ENCODE measurements at places on chromosomes 3 and 15. TPM values are rescaled to one million over a fixed set of nuclear protein-coding genes. Genes with fewer than 3 reads are reported as not detected.

Gene TKT
- polyA plus RNA-seq, result 102 TPM

Gene NLGN1
- not detected for polyA plus RNA-seq

Gene ZNF660
- not detected for polyA plus RNA-seq

Gene CYP1A2
- polyA plus RNA-seq, result not detected

Gene ZNF35
- polyA plus RNA-seq, result 6.9 TPM

Gene SST
- polyA plus RNA-seq, result not detected

Gene CLDN11
- not detected for polyA plus RNA-seq

Gene AADACL2
- polyA plus RNA-seq, result not detected

Gene RYR3
- 0.08 TPM for polyA plus RNA-seq

Gene THAP10
- 0.68 TPM for polyA plus RNA-seq

Gene NEK11
- polyA plus RNA-seq, result 1.5 TPM

Gene PSMD2
- 143 TPM for polyA plus RNA-seq

Gene ZIC4
- polyA plus RNA-seq, result not detected

Gene CLDN18
- polyA plus RNA-seq, result not detected

Gene C3orf20
- polyA plus RNA-seq, result not detected

Gene HAUS2
- 31.1 TPM for polyA plus RNA-seq

Gene SH2D7
- polyA plus RNA-seq, result not detected

Gene MYRIP
- 0.11 TPM for polyA plus RNA-seq

Gene KCNAB1
- polyA plus RNA-seq, result 0.26 TPM

Gene RNU5B-1
- polyA plus RNA-seq, result not detected

Gene LSG1
- polyA plus RNA-seq, result 35.5 TPM

Gene HCLS1
- 468 TPM for polyA plus RNA-seq

Gene CDHR4
- not detected for polyA plus RNA-seq

Gene GOLGA6D
- polyA plus RNA-seq, result not detected

Gene CHRNA3
- not detected for polyA plus RNA-seq

Gene RBP2
- polyA plus RNA-seq, result not detected

Gene SLC25A26
- 42.7 TPM for polyA plus RNA-seq

Gene HDDC3
- polyA plus RNA-seq, result 29.4 TPM

Gene SNTN
- not detected for polyA plus RNA-seq

Gene RHOV
- not detected for polyA plus RNA-seq

Gene IGSF11
- polyA plus RNA-seq, result not detected

Gene NOX5
- not detected for polyA plus RNA-seq

Gene NRROS
- 18.9 TPM for polyA plus RNA-seq

Gene SNRPA1
- 73.1 TPM for polyA plus RNA-seq

Gene ECE2
- polyA plus RNA-seq, result not detected

Gene SLC9C1
- not detected for polyA plus RNA-seq

Gene GRK7
- polyA plus RNA-seq, result not detected

Gene PLSCR5
- polyA plus RNA-seq, result not detected

Gene SLC27A2
- polyA plus RNA-seq, result 0.83 TPM

Gene TAGLN3
- not detected for polyA plus RNA-seq

Gene FETUB
- not detected for polyA plus RNA-seq

Gene CCDC54
- polyA plus RNA-seq, result not detected

Gene KCNMB3
- 3.4 TPM for polyA plus RNA-seq

Gene APOD
- polyA plus RNA-seq, result not detected

Gene DNAJA4
- polyA plus RNA-seq, result 4.7 TPM

Gene UROC1
- not detected for polyA plus RNA-seq

Gene CCR9
- 6.3 TPM for polyA plus RNA-seq

Gene STRC
- not detected for polyA plus RNA-seq

Gene B3GALNT1
- polyA plus RNA-seq, result 1.1 TPM

Gene GOLGA8N
- 0.38 TPM for polyA plus RNA-seq

Gene SNUPN
- 25.4 TPM for polyA plus RNA-seq

Gene PARP14
- polyA plus RNA-seq, result 22.6 TPM

Gene POU1F1
- polyA plus RNA-seq, result not detected

Gene BNC1
- not detected for polyA plus RNA-seq

Gene LRRK1
- 13.2 TPM for polyA plus RNA-seq

Measured in IgD-negative memory B cell (primary cell).